ENCODE measurements at places on chromosomes 7 and 10.

- no peak for DNase-seq
These were observed 1650.5 kb upstream of the LRRTM3 start for GRCh38 chr10:65275296-65275695.

- DNase-seq = peak; percentile 68
These were observed 107.3 kb downstream of the SMURF1 start for GRCh38 chr7:99036546-99037111.

GRCh38 chr10:79053481-79054202 lies 15.1 kb upstream of the ZMIZ1 start:
- no peak for DNase-seq

DNA sequence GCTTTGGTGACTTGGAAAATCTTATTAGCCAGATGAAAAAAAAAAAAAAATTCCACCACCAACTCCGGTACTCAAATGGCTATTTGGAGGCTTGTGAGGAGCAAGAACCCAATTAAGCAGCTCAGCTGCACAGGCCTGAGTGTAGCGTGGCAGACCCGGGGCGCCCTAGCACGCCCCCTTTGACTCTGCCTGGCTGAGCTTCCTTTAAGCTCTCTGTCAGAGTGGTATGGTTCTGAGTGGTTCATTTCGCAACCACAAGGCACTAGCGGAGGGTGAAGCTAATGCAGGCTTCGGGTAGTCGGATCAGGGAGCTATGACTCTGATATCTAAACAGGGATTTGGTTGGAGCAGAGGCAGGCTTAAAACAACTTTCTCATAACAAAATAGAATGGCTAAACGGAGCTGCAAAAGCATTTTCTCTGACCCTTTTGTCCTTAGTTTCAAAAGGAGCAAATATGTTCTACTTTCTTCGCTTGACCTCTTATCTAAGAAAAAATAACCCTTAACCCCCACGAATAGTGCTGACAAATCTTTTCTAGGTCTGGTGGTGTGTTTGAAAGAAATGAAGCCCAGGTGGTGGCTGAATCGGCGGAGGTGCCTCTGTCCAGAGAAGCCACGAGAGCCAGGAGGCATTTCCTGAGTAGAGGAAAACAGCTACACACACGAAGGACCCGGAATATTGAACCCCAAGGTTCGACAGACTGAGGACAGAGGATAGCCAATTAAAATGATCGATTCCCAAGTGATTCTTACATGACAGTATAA lies 285.4 kb upstream of the GLI3 start:
- peak; percentile 53 for DNase-seq

GRCh38 chr7:108294595-108294994 lies 161.6 kb downstream of the NRCAM start:
- DNase-seq = peak; percentile 59

GRCh38 chr10:99775850-99776249 lies 6.6 kb upstream of the ABCC2 start:
- peak; percentile 59 for DNase-seq

DNA sequence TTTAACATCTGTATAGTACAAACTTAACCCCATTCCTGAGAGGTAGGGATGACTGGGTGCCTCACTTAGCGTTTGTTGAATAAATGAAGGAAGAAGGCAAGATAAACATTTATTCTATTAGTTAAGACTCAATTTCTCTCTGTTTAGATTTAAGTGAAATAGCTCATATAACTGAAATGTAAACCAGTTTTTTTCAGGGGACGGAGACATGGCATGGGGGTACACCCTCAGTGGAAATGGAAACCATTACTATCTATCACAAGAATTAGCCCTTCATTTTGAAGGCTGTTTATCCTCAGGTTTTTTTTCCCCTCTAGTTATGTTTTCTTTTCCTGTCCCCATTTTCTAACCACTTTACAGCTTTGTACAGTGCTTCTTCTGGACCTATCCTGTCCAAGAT lies 35.6 kb upstream of the PDLIM1 start:
- no peak for DNase-seq

GRCh38 chr7:115300231-115300870 lies 378.5 kb downstream of the MDFIC start:
- peak; percentile 13 for DNase-seq

- DNase-seq = peak; percentile 45
These were observed 802.5 kb downstream of the GRM8 start for GRCh38 chr7:126450269-126450671.

DNA sequence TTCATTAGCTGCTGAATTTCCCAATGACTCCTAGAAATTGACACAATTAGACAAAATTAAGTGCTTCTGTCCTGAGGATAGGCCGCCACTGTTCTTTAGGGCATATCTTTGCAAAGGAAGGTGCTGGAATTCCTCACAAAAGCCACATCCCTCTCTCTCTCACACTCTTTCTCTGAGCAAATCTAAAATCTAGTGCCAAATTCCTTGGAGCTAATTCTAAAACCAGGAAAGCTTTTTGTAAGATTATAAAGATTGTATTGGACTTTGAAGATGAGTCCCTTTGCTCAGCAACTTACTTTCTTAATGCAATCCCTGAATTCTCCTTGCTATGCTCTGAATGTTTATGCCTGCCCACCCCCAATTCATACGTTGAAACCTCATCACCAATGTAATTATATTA lies 288.9 kb downstream of the KCNMA1 start:
- DNase-seq = peak; percentile 54

DNA sequence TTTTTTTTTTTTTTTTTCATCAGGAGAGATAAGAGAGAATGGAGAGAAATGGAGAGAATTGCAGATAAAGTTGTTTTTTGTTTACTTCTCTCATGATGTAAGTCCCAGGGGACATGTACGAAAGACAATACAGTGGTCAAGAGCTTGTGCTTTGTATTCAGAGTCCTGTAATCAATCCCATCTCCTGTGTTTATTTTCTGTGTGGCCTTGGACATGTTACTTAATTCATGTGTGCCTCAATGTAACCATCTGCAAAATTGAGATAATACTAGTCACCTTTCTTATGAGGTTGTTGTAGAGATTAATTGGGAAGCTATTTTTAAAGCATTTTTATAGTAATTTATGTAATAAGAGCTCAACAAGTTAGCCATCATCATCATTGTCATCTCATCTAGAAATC lies 117.5 kb downstream of the CDK14 start:
- DNase-seq = no peak

- no peak for DNase-seq
These were observed 486.8 kb upstream of the ANKRD30A start for GRCh38 chr10:36638462-36639155.

DNA sequence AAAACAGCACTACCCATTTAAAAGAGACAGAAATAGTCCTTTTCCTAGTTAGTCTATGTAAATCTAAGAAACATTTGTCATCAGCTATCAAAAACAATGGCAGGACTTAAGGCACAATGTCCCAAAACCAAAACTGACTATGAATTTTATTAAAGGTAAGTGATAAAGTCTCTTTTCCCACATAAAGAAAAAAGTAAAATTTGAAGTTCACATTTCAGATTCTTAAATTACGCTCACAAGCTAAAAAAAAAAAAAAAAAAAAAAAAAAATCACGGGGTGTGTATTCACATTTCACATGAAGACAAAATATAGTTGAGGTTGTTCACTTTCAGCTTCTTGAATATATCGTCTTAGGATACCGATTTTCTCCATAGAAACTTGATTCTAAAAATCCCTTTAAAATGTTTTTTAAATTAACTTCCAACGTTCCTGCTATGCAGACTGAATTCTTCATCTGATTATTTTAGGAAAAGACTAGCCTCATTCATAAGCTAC lies 1.6 kb downstream of the P4HA1 start:
- no peak for DNase-seq

- no peak for DNase-seq
These were observed 238.4 kb downstream of the EXOC4 start for GRCh38 chr7:133491201-133491691.

- DNase-seq = peak; percentile 55
These were observed 27.3 kb downstream of the HYAL4 start for GRCh38 chr7:123871998-123872867.

DNA sequence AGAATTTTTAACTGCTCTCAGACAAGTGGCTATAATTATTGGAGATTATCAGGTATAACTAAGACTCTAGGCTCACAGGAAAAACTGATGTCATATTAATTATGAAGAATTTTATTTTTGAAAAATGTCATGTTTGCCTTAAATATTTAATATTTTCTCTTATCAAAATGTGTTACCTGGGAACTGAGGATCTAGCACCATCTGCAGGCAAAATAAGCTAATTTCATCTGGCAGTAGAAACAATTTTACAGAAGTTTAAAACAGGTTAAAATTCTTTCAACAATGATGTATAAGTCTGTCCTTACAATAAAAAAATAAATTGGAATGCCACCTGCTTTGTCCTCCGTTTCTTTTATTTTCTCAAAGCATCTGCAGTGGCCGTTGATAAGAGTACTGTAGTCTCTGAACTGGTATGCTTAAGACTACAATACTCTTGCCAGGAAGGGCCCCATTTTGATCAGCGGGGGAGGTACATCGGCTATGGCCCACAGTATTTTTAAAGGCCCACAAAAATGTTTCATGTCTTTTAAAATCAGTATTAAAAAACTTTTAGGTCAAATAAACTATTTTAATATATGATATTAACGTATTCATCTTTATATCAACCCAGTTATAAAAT lies 81.3 kb downstream of the VWDE start:
- DNase-seq = peak; percentile 41

GRCh38 chr10:48685731-48686130 lies 1.1 kb downstream of the WDFY4 start:
- DNase-seq = no peak

DNA sequence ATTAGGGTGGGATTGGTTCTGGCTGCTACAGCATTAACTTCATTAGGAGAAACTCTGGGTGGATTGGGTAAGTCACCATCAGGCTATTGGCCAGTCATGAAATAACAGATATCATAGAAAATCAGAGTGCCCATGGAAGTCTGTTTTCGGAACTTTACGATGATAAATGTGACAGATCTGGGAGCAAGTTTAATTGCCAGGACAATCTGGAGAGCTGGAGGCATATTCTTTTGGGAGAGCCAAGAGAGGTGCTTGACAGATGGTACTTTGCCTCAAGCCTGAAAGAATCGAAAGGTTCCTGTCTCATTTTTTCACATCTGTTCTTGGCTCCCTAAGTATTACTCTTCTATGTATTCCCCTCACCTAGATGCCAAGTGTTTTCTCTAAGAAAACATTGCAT lies 369.9 kb downstream of the CNTNAP2 start:
- DNase-seq = no peak

GRCh38 chr7:151885202-151885580 lies 8.3 kb upstream of the PRKAG2 start:
- no peak for DNase-seq

- no peak for DNase-seq
These were observed 66.1 kb upstream of the PAX2 start for GRCh38 chr10:100679327-100679726.

GRCh38 chr10:62613859-62614258 lies 190.7 kb upstream of the ADO start:
- DNase-seq = no peak

DNA sequence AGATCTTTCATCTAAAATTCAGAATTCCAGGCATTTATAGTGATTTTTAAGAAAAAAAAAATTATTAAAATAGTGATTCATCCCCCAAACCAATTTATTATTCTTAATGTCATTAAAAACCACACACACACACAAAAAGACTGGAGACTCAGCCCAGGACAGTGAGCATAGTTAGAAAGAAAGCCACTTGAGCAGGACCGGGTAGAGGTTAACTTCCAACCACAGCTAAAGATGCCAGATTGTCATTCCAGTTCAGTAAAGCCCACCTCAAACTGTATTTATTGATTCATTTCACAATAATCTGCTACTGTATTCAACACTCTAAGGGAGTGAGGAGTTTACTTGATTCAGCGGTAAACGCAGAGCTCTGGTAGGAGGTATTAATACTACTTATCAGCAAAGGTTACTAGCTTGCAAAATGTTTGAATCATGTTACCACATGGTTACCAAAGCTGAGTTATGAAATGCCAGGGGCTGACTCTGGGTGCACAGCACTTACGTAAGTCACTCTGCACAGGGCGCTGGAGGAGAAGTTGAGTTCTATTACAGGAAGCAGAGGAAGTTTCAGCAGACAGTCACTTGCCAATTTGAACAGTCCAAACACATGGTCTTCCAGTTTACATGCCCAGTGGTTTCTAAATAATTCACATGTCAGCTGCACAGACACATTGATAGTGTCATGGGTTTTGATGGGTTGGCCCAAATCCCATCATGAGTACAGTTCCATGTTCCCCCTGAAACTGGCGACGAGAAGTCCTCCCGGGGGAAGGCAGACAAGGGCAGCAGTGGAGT lies 64.6 kb downstream of the KLF6 start:
- peak; percentile 34 for DNase-seq

DNA sequence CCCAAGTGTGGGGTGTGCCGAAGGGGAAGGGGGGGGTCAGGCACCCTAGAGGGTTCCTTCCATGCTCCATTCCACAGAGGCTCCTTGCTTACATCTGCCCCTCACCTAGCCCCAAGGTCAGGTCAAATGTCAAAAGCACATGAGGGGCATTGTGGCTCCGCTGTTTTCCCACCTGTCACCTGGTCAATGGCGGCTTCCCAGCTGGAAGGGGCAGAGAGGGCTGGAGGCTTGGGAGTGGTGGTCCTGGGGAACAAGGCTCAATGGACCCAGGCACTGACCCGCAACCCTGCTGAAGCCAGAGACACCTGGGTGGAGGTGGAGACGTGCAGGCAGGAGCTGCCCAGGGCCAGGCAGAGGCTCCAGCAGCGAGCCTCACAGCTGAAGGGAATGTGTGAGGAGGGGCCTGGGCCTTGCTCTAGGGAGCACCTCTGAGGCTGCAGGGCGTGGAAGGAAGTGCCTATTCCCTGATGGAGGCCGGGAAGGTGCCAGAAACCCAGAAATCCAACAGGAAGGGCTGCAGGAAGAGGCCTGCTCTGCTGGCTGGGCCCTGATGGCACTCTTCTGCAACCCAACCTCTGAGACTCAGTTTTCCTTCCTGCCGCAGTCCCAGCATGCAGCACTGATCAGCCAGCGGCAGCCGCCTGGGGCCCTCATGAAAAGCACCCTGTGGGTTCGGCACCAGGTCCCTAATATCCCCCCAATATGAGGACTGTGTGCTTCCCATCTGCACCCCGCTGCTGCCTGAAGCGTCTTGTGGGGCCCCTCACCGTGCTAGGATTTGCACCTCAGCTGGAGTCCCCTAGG lies 16.0 kb downstream of the RASGEF1A start:
- no peak for DNase-seq

- DNase-seq = no peak
These were observed 61.3 kb upstream of the PFKP start for GRCh38 chr10:3006093-3006492.

GRCh38 chr7:31043051-31043471 lies 9.0 kb upstream of the ADCYAP1R1 start:
- DNase-seq = no peak

GRCh38 chr10:93773120-93773519 lies 15.4 kb downstream of the LGI1 start:
- DNase-seq = no peak

GRCh38 chr7:106270122-106270977 lies 14.4 kb downstream of the NAMPT start:
- DNase-seq = no peak

GRCh38 chr10:10612151-10612550 lies 405.5 kb upstream of the CELF2 start:
- DNase-seq = no peak
